COLO829 (cell line): ENCODE measurements at places on chromosomes 3 and 15.

GRCh38 chr3:128076483-128077201 lies 24.4 kb downstream of the SEC61A1 start:
- no peak for DNase-seq

- no peak for DNase-seq
Observed at GRCh38 chr15:95280711-95281110, 1049.3 kb downstream of the MCTP2 start.

DNA sequence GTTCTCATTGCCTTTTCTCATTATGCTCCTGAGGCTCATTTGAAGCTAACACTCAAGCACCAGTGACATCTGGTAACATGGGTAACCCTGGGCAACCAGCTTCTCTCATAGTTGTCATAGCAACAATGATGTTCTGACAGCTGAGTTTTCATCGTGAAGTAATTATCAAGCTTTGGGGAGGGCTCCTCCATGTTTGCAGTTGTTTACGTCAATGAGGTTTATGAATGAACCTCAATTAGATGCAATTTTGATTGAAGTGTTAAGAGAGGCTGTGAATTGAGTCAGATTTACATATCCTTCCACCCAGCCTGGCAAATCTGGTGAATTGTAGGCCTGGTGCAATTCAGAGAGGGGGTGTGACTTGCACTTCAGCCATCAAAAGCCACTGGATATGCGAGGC lies 119.3 kb upstream of the CHD2 start:
- no peak for DNase-seq

GRCh38 chr15:62958528-62959363 lies 83.8 kb upstream of the TPM1 start:
- DNase-seq: no peak

DNA sequence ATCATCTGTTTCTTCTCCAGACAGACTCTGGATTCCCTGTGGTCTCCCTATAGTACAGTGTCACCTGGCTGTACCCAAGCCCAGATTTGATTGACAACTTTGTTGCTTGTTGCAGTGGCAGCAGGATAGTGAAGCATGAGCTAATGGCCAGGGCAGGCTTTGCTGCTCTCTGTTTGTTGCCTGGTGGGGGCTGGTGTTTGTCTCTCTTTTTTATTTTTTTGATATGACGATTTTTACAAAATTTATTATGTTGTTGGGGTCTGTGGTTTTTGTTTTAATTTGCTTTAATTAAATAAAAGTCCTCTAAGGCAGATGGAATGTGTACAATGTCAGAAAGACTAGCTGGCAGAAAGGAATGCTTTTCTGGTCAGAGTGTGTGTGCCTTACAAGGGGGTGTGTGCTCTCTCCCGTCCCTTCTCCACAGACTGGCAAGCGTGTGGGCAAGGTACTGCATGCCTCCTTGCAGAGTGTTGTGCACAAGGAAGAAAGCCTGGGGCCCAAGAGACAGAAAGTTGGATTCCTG lies 15.2 kb upstream of the CLEC3B start:
- no peak for DNase-seq

DNA sequence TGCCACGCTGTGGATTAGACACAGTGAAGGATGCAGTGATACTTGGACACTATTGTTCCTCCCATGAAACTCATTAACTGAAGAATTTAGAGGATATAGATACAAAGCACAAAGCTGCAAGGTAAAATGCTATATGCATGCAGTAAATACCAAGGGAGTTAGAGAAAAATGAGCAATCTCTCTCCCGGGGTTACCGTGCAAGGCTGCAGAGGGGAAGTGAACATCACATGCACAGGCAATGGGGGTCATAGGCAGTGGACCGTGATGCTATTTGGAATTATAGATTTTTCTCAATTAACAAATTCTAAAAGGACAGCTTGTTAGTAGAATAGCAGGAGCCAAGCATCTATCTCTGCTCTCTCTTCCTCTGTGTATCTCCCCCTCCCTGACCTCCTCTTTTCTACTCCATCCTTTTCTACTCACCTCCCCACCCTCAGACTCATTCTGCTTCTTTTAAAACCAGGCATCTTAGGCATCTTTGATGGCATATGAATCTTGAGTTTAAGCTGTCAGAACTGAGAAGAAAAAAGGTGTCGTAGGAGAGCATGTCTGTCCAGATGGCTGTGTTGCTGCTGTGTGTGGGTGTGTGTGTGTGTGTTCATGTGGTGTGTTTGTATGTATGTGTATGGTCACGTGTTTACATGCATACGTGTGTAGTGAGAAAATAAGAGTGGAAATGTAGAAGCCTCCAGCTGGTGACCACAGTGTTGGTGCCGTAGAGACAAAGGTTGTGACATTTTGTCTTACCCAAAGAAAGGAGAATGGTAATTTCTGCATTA lies 339.0 kb downstream of the EPHB1 start:
- DNase-seq: no peak

GRCh38 chr3:64140651-64141050 lies 84.6 kb downstream of the PRICKLE2 start:
- no peak for DNase-seq

DNA sequence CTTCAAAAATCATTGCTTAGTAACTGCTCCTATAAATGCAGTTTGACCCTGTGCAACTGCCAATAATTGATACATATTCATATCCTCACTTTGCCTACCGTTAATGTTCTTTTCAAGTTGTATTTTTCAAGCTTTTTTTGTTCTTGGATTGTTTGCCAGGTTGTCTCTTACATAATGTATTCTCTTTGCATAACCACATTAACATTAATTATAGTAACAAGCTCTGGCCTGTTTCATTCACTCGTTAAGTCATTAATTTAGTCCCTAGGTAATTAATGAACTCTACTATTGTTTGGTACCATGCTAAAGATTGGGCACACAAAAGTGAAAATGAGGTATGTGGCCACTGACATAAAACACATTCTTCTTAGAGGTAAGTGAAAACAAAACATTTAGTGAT lies 1338.8 kb downstream of the NSUN3 start:
- DNase-seq: no peak

DNA sequence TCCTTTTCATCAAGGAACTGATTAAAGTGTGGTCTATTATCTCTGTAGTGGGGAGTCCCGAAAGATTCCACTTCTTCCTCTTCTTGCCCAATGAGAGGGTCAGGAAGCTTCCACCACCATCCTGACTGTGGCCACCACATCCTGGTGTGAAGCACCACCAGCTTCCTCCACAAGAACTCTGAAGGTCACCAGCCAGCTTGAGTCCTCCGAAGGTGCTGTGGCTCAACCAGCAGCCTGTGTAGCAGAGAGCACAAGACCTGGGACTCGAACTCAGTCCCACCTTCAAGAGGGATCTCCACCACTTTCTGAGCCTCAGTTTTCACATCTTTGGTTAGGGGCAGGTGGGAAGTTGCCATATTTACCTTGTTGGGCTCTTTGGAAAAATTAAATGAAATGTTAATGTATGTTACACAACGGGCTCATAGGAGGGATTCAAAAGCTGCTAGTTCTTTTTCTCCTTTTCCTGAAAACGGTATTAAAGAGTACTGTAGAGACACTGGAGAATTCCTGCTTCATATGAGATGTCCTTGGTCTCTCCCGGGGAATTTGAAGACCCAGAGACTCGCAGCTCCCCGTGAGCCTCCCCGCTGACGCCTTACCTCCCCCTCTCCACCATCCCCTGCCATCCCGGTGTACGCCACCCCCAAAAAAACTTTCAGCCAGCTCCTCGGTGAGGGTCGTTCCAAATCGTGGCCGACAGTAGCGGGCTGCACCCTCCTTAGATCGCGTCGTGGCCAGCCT lies 816 bp upstream of the ACAN start:
- DNase-seq: no peak

GRCh38 chr3:143786219-143787191 lies 61.8 kb downstream of the SLC9A9 start:
- DNase-seq: no peak

DNA sequence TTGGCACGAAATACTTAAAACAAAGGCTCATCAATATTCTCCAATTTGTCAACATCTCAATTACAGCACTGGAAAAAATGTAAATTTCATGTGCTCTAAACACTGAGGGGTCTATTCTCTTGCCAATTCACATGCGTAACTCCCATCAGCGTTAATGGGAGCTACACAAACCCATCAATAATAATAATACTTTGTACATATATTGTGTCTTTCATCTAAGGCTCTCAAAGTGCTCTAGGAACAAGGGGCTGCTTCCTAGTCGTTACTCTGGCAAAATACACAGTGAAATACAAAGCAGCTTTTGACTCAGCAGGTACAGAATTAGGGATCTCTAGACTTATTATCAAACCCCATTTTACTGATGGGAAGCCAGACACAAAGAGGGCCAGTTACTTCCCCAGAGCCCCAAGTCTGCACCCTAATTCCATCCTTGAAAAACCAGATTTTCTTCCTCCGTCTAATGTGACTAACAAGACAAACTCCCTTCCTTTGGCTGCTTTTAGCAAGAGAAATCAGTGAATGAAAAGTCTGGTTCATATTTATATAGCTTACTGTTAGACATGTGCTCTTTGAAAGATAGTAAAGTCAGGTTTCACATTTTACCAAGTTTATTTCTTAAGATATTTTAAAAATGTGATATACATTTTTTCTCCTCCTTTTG lies 20.0 kb downstream of the MEIS2 start:
- DNase-seq: no peak

GRCh38 chr3:162112719-162113118 lies 616.1 kb downstream of the OTOL1 start:
- DNase-seq: no peak

- no peak for DNase-seq
Observed at GRCh38 chr3:112333002-112333380, at the start of gene CD200. Gene CD200 (plus strand): TSS chr3:112333156. CDS start chr3:112333213, 57 bp downstream.

- DNase-seq: no peak
Observed at GRCh38 chr3:193727089-193727488, 134.1 kb downstream of the OPA1 start.

- no peak for DNase-seq
Observed at GRCh38 chr3:174775603-174776002, 83.5 kb upstream of the NAALADL2 start.

DNA sequence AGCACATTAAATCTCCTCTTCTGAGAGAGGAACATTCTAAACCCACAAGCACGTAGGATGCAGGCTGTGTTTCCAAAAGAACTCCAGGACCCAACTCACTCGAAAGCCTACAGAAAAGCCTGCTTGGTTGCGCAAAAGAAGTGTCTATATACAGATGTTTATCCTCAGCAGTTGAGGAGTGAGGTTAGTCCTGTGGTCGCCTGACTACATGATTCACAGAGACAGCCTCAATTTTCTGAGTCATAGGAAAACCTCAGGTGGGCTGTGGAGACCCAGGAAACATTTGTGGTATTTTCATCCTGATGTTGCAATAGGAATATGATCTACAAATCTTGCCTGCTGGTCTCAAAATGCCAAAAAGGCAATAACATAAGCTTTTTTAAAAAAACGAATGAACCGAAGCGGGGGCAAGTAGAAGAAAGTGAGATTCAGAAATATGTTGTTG lies 183.8 kb upstream of the THRB start:
- DNase-seq: peak; percentile 87

- no peak for DNase-seq
Observed at GRCh38 chr15:62760538-62760937, 282.0 kb upstream of the TPM1 start.

GRCh38 chr3:64093825-64094712 lies 70.8 kb upstream of the PSMD6 start:
- DNase-seq: peak; percentile 44

GRCh38 chr3:36695113-36695768 lies 69.1 kb downstream of the DCLK3 start:
- no peak for DNase-seq

DNA sequence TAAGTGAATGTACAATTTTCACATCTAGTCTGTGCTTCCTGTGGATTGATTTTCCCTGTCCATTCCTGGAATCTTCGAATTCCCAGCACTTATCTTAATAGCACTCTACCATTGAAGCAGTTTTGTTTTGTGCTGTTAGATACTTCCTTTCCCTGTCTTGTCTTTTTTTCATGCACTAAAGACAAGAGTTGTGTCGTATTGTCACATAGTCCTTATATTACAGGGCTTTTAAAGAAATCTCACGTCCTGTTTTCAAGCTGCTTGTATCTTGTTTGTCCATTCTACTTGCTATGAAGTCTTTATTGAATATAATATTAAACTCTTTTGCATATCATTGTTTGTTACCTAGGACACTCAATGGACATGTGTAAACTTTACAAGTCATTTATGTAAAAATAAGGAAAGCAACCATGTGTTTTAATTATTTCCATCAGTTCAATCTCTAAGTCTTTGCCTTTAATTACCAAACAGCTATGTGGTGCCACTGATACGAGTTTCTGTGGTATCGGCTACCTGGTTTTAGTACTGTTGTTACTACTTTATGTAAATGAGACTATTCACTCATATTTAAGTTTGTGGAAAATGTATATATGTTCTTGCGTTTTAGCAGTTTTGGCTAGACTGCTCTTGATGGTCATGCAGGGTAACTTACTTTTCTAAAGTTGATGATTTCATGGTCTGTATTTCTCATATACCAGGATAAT lies 10.3 kb downstream of the PIK3CA start:
- no peak for DNase-seq

GRCh38 chr3:198079771-198080520 lies 119.9 kb downstream of the LMLN start:
- no peak for DNase-seq

- DNase-seq: no peak
Observed at GRCh38 chr3:82973791-82974190, 1212.3 kb upstream of the GBE1 start.

GRCh38 chr15:35546511-35547381 lies 781 bp upstream of the DPH6 start:
- DNase-seq: no peak
